ENCODE measurements at places on chromosomes 4 and X.

DNA sequence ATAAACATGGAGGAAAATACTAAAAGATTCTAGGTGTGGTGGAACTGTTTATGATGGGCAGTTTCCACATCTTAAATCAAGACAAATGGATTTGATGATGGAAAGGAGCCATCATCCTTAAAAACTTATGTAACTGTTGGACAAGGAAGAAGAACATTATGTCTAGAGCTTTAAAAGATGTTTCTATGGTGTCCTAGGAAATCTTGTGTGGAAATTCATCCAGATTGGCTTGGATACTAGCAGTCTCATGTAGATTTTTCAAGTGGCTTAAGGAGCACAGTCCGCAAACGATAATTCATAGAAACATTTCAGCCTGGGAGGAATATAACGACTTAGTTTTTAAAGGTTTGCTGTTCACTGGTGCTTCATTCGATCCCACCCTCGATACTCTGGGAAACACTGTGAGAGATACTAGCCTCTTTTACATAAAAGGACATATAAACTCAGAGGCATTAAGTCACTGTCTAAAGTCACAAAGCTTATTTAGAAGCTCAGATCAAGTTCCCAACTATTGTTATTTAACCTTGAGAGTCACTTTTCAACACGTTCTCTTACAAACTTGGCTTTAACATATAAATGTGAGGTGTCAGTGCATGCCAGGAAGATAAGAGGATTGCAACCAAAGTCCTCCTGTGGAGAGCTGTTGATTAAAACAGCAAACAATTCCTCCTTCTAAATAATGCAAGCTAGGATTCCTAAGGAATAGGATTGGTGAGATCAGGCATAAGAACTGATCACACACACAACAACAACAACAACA, 135.7 kb upstream of the SCML1 start:
- no peak for DNase-seq

DNA sequence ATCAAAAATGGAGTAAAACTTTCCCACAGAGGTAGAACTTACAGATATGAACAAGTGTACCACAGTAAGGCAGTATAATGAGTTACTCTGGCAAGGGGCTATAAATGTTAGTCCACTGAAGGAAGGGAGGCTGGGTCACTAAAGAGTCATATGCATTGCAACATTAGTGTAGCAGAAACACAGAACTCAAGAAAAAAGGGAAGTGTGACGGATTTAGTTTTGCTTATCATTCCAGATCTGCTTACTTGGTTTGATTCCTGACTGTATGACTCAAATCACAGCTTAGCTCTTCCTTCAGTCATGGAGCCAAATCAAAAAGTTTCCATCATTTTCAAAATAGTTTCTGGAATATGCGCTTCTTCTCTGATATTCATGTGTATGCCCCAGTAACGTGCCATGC, 148.7 kb downstream of the FSTL5 start:
- DNase-seq, result peak; percentile 5

GRCh38 chr4:100981447-100982204, 365.7 kb downstream of the PPP3CA start:
- DNase-seq, result peak; percentile 83

GRCh38 chr4:184270808-184271413, 53.2 kb upstream of the ENPP6 start:
- DNase-seq, result no peak

DNA sequence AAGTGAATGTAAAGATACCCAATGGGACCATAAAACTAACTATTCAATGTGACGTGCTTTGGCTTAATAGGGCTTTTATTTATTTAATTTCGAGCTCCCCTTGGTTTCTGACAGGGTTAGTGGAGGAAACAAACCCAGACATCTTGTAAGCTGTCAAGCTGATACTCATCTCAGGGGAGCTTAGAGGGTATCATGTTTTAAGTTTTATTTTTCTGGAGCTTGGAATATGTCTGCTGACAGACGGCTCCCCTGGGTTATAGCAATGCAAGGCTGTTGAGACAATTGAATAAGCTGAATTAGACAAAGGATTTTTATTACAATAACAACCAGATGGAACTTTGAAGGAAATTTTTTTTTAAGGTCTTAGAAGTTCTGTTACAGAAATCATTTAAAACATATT, 456.5 kb downstream of the IL1RAPL1 start:
- DNase-seq, result no peak

GRCh38 chr4:39770969-39771724, 73.2 kb downstream of the UBE2K start:
- DNase-seq, result no peak

Data from AG10803 (cell line).